Bronchial smooth muscle cell (primary cell): ENCODE measurements at places on chromosomes 16 and 17. TPM values are rescaled to one million over a fixed set of nuclear protein-coding genes. Genes with fewer than 3 reads are reported as not detected.

The C16orf90 gene
- total RNA-seq = not detected in 2 replicates

The OR3A3 gene
- total RNA-seq = not detected in 2 replicates

The SLC46A1 gene
- total RNA-seq = 1.9 and 4.0 TPM in 2 replicates

The KREMEN2 gene
- total RNA-seq = under 0.01 TPM in 1 of 2 replicates, not detected in the other

The CORO6 gene
- total RNA-seq = 9.6 and 10.2 TPM in 2 replicates

The EME1 gene
- 0.52 and 0.79 TPM in 2 replicates for total RNA-seq

The TP53 gene
- 13.1 and 13.7 TPM in 2 replicates for total RNA-seq

The ZACN gene
- total RNA-seq = under 0.01 TPM in 1 of 2 replicates, not detected in the other

The FOXO3B gene
- 1.7 and 4.1 TPM in 2 replicates for total RNA-seq

The GFAP gene
- 0.16 and 0.17 TPM in 2 replicates for total RNA-seq

The OR2C1 gene
- 0.16 and 0.43 TPM in 2 replicates for total RNA-seq

The METTL9 gene
- 77.9 and 189 TPM in 2 replicates for total RNA-seq

The SEPTIN12 gene
- not detected in 2 replicates for total RNA-seq

The CD300LB gene
- total RNA-seq = not detected in 2 replicates

The DOC2A gene
- 0.16 and 0.34 TPM in 2 replicates for total RNA-seq

The CCL5 gene
- total RNA-seq = not detected in 2 replicates

The WRAP53 gene
- total RNA-seq = 2.7 and 4.6 TPM in 2 replicates

The CD300H gene
- not detected in 2 replicates for total RNA-seq

The TLCD2 gene
- total RNA-seq = 5.2 and 8.7 TPM in 2 replicates

The CCL7 gene
- not detected in 2 replicates for total RNA-seq

The WFIKKN1 gene
- 0.09 and 0.32 TPM in 2 replicates for total RNA-seq

The HS3ST3B1 gene
- total RNA-seq = 7.5 and 16.4 TPM in 2 replicates

The NLRC3 gene
- total RNA-seq = under 0.01 TPM in 2 replicates

The KRT39 gene
- total RNA-seq = 0.16 and 0.17 TPM in 2 replicates

The PHKB gene
- 58.2 and 80.8 TPM in 2 replicates for total RNA-seq

The NPIPA5 gene
- 0.79 and 2.3 TPM in 2 replicates for total RNA-seq

The CIBAR2 gene
- not detected in 2 replicates for total RNA-seq

The ENPP7 gene
- total RNA-seq = not detected in 2 replicates

The POLR2A gene
- 107 and 113 TPM in 2 replicates for total RNA-seq

The SLC16A11 gene
- total RNA-seq = 0.16 and 0.26 TPM in 2 replicates

The RASL10B gene
- total RNA-seq = 1.1 and 1.3 TPM in 2 replicates

The CACNA1G gene
- total RNA-seq = 0.32 and 1.0 TPM in 2 replicates

The PFN1 gene
- 419 and 524 TPM in 2 replicates for total RNA-seq

The HCRT gene
- total RNA-seq = not detected in 2 replicates

The SRR gene
- total RNA-seq = 18.0 and 18.7 TPM in 2 replicates

The ASIC2 gene
- total RNA-seq = under 0.01 and 0.09 TPM in 2 replicates

The FBXO31 gene
- total RNA-seq = 29.6 and 41.6 TPM in 2 replicates

The RILP gene
- 11.3 and 16.9 TPM in 2 replicates for total RNA-seq

The SLC38A8 gene
- not detected in 2 replicates for total RNA-seq

The EVPL gene
- 0.09 and 0.16 TPM in 2 replicates for total RNA-seq

The DUSP14 gene
- 28.7 and 44.3 TPM in 2 replicates for total RNA-seq

The PRR29 gene
- 0.47 and 0.52 TPM in 2 replicates for total RNA-seq

The GPR139 gene
- total RNA-seq = not detected in 2 replicates

The ST6GALNAC1 gene
- not detected in 2 replicates for total RNA-seq

The ACD gene
- total RNA-seq = 9.9 and 10.6 TPM in 2 replicates

The PPM1D gene
- total RNA-seq = 9.5 and 13.1 TPM in 2 replicates

The TAC4 gene
- not detected in 2 replicates for total RNA-seq
